ENCODE measurements at places on chromosomes 5 and 9.
A peak's percentile ranks its signal among the peaks of the same experiment; 100 is the strongest.

DNA sequence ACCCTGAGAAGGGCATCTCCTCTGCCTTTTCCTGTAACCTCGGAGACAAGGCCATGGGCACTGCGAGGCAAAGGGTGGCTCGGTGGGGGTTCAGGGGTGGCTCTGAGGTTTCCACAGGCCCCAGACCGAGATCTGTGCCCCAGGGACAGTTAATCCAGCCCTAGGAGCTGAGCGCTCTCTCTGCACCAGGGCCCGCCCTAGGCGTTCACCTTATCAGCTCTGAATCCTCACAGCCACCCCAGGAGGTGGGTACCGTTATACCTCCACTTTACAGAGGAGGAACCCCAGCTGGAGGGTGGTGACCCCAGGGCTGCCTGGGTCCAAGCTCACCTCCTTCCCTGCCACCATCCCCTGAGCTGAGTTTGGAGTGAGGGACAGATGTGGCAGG lies 2.3 kb upstream of the ENG start:
- no peaks in the 10 kb centered on the region for H3K27me3 ChIP-seq
- DNase-seq, result no peak
- no peaks in the 10 kb centered on the region for H3K36me3 ChIP-seq
- no peak overlapping the region for H3K4me3 ChIP-seq

DNA sequence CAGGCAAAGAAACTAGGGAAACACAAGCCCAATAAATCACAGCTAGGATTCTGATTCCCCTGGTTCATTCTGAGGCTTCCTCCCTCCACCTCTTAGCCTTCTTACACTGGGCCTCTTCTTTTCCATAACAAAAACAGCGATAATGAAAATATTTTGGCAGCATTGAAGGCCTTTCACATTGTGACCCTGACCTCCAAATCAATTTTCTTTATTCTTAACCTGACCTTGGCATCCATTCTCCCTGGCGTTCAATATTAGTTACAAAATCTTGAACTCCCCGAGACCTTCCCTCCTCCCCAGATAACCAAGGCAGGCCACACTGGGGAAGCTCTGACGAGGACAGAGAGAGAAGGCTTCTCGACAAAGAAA lies 399.9 kb downstream of the ZSWIM6 start:
- H3K36me3 ChIP-seq, result no peaks in the 10 kb centered on the region
- H3K27ac ChIP-seq, result no peak overlapping the region
- H3K4me1 ChIP-seq, result no peaks in the 10 kb centered on the region
- no peak overlapping the region for H3K4me3 ChIP-seq

DNA sequence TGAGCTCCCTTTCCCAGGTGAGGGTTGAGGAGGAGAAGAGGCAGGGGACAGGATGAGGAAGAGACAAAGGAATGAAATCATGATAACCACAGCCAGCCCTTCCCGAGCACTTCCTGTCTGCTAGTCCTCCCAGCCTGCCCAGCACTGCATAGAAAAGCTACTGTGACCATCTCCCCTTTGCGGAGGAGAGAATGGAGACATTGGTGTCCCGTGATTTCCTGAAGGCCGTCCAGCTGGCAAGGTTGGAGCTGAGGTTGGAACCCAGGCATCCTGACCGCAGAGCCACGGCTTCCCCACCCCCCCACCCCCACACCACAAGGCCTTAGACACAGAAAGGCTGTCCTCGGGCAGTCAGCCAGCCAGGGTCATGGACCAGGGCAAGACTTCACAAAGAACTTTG lies 131.1 kb upstream of the ICE1 start:
- H3K36me3 ChIP-seq, result no peaks in the 10 kb centered on the region
- DNase-seq, result no peak
- no peaks in the 10 kb centered on the region for H3K4me1 ChIP-seq
- no peaks in the 10 kb centered on the region for H3K27me3 ChIP-seq
- H3K4me3 ChIP-seq, result no peak overlapping the region
- H3K27ac ChIP-seq, result no peak overlapping the region

- H3K4me3 ChIP-seq, result peak within 1 kb of the TSS; percentile 60
- H3K27ac ChIP-seq, result peak within 1 kb of the TSS; percentile 83
- DNase-seq, result peak; percentile 89
- no peaks in the 10 kb centered on the region for H3K27me3 ChIP-seq
These were observed at the start of gene PRXL2C for GRCh38 chr9:96655198-96655851. Gene PRXL2C, minus strand, starts transcription at chr9:96655317. Its CDS starts 36 bp downstream, at chr9:96655281.

DNA sequence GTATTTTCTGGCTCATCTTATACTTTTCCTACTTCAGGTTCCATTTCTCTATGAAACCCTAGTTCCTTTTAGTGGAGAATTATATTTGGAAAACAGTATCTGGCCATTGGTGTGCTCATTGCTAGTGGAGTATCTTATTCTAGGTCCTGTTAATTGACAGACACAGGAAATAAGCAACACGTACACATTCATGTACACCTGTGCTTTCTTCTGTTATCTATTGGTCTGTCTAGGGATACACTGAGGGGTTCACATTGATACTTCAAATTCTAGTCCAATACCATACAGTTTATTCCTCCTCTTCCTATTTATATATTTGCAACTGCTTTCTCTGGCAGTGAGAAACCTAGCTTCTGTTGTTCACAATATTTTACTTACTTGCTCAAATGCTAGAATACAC lies 110.2 kb downstream of the FER start:
- H3K4me1 ChIP-seq, result no peaks in the 10 kb centered on the region
- no peaks in the 10 kb centered on the region for H3K27me3 ChIP-seq
- H3K27ac ChIP-seq, result no peak overlapping the region
- no peaks in the 10 kb centered on the region for H3K36me3 ChIP-seq
- no peak overlapping the region for H3K4me3 ChIP-seq

DNA sequence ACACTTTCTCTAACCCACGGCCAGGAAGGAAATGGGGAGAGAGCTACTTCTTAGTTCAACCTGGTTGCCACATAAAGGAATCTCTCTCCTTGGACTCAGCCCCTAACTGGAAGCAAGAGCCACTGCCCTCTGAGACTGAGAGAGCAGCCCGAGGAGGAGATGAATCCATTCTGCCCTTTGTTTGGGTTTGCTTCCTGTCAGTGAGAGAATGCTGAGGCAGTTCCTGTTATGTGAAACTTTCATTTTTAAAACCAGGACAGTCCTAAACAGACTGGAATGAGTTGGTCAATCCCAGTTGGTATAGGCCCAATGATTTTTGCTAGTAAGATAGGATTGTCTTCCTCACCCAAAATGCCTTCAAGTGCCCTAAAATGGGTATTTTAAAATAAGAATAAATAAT lies 205.1 kb downstream of the NTRK2 start:
- H3K4me3 ChIP-seq, result no peak overlapping the region
- DNase-seq, result no peak
- no peaks in the 10 kb centered on the region for H3K4me1 ChIP-seq
- H3K36me3 ChIP-seq, result no peaks in the 10 kb centered on the region

DNA sequence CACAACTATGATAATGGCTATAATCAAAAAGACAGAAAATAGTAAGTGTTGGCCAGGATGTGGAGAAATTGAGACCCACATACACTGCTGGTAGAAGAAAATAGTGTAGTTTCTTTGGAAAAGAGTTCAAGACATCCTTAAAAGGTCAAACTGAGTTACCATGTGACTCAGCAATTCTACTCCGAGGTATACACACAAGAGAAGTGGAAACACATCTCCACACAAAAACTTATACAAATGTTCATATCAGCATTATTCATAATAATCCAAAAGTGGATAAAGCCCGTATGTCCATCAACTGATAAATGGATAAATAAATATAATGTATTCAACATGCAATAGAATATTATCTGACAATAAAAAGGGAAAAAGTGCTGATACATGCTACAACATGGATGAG lies 532.2 kb downstream of the NR2F1-AS1 start:
- H3K27ac ChIP-seq, result no peak overlapping the region
- H3K27me3 ChIP-seq, result no peaks in the 10 kb centered on the region
- DNase-seq, result no peak
- H3K4me1 ChIP-seq, result no peaks in the 10 kb centered on the region

GRCh38 chr5:45038366-45038987 lies 229.7 kb downstream of the MRPS30 start:
- no peak overlapping the region for H3K4me3 ChIP-seq
- no peaks in the 10 kb centered on the region for H3K4me1 ChIP-seq
- no peaks in the 10 kb centered on the region for H3K36me3 ChIP-seq

Data from colonic mucosa (tissue), 4 donors.